ENCODE measurements at places on chromosomes 16 and 17. TPM values are rescaled to one million over a fixed set of nuclear protein-coding genes. Genes with fewer than 3 reads are reported as not detected.

DNA sequence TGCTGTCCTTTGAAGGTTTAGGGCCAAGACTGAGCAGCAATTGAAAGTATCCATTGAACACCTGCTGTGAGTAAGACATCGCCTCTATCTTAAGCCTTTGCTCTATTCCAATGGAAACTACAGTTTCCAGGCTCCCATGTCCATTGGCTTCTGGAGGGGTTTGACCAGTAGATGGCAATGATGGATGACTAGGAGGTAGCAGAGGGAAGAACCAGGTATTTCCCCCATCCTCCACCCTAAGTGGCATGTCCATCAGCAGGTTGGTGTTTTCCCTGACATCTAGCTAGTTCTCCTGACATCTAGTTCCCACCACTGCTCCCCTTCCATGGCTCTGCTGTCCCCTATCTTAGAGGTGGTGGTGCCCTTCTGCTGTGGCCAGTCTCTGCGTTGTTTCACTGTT, 58.7 kb downstream of the CENPV start:
- DNase-seq: no peak

- DNase-seq: no peak
Measured at GRCh38 chr17:68868708-68869107, 86.5 kb downstream of the ABCA8 start.

Gene C17orf50
- not detected for total RNA-seq

DNA sequence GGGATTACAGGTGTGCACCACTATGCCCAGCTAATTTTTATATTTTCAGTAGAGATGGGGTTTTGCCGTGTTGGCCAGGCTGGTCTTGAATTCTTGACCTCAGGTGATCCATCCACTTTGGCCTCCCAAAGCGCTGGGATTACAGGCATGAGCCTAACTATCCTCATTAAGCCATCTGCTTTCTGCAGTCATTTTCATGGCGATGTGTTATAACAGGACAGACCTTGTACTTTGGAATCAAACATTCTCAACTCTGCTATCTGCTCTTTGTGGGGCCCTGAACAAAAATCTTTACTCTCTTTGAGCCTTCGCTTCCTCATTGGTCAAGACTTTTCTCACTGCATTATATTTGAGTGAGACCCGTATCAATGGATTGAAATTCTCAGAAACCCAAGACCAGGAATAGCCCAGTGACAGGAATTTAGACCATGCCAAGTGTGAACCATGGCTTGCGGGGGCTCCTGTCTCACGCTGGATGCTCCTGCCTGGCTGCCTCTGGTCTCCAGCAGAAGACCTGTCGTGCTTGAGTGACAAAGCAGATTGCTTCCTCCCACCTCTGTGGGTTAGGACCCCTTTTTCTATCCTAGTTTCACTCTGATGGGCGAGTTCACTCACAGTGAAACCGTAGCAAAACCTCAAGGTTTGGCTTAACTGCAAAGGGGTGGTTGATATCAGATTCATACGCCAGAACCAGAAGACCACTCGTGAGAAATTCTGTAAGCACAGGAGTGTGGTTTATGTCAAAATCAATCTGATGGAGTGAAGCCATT, 519.1 kb downstream of the MAF start:
- no peak for DNase-seq

DNA sequence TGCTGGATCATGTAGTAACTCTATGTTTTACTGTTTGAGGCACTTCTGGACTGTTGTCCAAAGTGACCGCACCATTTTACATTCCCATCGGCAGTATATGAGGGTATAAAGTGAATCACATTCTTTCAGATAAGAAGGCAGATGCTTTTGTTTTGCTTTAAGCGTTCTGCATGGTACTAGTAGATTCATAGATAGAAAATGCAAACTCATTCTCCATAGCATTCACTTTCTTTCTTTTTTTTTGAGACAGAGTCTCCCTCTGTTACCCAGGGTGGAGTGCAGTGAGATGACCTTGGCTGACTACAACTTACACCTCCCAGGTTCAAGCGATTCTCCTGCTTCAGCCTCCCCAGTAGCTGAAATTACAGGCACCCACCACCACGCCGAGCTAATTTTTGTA, 40.4 kb downstream of the TANGO6 start:
- DNase-seq: no peak

DNA sequence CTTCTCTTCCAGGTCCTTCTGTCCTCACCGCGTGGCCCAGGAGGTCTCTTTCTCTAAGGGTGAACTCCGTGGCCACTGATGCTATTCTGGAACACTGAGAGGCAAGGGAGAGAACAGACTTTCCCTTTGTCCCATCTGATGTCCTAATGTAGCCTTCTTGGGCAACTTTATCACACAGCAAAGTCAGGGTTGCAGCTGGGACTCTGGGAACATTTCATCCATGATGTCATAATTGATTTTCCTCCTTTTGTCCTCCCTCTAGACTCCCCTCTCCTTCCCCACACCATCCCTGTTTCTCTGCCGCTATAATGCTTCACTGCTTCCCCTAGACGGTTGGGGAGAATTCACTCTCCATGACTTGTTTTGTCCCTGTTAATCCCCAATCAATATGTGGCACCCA, 201.0 kb downstream of the SHISA9 start:
- DNase-seq: no peak

GRCh38 chr16:23836404-23837311, 875 bp downstream of the PRKCB start:
- peak; percentile 84 for DNase-seq

GRCh38 chr16:52366983-52367382, 180.0 kb downstream of the TOX3 start:
- no peak for DNase-seq

Gene KCNJ12
- not detected for total RNA-seq

DNA sequence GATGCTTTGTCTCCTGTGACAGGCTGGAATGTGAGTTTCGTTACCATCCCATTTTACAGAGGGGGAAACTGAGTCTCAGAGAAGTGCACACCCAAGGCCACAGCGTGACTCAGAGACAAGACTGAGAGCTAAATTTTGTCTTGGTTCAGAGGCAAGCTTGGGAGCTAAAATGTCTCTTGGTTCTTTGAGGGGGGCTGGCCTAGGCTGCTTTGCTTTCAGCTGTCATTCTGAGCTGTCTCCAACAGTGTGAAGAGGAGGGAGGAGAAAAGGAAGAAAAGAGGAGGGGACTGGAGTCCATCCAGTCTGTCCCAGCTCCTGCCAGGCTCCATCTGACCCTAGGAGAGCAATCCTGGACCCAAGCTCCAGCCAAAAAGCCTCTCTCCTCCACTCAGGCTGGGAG, at the start of gene CLEC19A:
CLEC19A (plus strand) TSS at position 301 of the 400 bp plus-strand sequence. CDS start 121 bp downstream, outside the sequence.
- DNase-seq: no peak

DNA sequence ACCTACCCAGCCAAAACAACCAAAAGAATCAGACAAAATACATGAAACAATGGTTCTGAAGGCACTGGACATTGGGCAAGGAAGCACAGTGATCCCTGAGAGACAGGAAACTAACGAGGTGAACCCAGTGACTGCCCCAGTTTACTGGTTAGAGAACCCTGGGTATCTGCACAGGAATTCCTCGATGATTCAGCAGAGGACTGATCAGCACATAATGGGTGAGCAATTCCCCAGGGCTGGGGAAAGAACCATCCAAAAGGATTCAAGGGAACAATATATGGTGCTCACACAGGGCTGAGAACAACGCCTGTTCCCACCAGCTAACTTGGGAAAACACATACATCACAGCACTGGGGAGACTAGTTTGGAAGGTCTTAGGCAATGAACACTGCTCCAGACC, 167.2 kb downstream of the PARN start:
- DNase-seq: no peak

- no peak for DNase-seq
Measured at GRCh38 chr16:11409398-11409797, 64.1 kb downstream of the RMI2 start.

Gene UBN1
- total RNA-seq: 36.5 TPM

GRCh38 chr17:38600416-38600815, 5.3 kb downstream of the SRCIN1 start:
- no peak for DNase-seq

Gene HCRT
- total RNA-seq: not detected

DNA sequence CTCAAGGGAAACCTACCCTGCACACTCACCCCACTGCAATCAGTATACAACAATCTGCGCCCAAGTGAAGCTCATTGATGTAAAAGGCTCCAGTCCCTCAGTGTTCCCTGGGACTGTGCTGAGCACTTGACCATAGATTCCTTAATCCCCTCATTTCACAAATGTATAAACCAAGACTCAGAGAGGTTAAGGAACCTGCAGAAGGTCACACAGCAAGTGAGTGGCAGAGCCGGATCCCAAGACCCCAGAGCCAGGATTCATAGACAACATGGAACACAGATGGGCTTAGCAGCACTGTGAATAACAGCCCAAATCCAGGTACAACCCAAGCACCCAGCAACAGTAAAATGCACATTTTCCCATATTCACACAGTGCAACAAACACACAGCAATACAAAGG, 225.7 kb downstream of the C16orf78 start:
- DNase-seq: no peak

Gene TSPAN10
- total RNA-seq: 0.14 TPM

Gene GRIN2A
- total RNA-seq: not detected

DNA sequence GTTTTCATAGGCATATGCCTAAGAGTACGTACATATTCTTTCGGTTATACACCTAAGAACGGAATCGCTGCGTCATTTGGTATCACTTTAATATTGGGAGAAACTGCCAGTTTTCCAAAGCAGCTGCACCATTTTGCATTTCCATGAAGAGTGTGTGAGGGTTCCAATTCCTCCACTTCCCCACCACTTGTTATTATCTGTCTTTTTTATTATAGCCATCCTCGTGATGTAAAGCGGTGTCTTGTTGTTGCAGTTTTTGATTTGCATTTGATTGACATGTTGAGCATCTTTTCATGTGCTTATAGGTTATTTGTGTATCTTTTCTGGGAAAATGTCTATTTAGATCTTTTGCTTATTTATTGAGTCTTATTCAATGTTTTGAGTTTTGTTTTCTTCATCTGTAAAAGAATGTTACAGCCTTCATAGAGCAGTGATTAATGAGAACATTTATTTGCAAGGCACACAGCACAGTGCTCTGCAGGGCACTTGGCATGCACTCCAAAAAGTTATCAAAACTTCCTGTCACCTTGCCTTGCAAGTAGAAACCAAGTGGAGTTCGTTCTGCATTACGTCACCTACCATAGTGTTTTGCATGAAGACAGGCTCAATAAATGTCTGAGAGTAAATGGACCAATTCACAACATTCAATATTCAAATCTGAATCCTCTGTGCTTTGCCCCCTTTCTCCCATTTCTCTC, 26.6 kb upstream of the ST6GALNAC1 start:
- peak; percentile 69 for DNase-seq

Gene SLC25A11
- total RNA-seq: 104 TPM

DNA sequence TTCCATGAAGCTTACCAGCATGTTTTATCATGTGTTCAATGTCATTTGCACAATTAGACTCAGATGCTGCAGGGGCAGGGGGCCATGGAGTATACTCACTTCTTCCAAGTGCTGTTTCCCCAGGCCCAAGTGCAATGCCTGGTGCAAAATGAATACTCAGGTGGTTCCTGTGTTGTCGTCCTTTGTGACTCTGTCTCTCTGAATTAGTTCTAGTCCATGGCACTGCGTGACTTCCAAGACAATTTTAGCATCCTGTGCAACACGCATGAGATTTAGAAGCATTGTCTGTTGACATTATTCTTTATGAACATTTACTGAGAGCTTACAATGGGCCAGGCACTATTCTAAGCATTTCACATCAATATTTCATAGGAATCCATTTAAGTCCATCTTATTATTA, 769.7 kb upstream of the RBFOX1 start:
- no peak for DNase-seq

Gene CDH15
- total RNA-seq: not detected

DNA sequence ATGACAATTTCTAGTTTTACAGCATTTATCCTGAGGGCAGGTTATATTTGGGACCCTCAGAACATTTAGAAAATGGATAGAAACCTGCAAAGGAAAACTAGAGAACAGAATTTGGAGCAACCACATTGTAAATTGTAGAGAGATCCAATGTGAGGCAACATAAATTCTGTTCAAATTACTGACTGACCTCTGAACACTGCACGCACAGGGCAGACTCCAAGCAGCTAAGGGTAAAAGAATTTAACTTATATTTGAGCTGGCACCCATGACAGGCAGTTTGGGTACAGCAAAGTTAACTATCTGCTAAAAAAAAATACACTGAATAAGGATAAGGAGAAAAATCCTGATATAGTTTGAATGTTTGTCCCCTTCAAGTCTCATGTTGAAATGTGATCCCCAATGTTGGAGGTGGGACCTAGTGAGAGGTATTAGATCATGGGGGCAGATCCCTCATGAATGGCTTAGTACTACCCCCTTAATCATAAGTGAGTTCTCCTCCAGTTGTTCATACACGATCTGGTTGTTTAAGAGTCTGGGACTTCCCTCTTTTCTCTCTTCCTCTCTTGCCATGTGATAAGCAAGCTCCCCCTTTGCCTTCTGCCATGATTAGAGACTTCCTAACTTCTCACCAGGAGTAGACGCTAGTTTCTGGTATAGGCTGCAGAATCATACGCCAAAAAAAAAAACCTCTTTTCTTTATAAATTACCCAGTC, 75.7 kb downstream of the FBXL20 start:
- DNase-seq: no peak

DNA sequence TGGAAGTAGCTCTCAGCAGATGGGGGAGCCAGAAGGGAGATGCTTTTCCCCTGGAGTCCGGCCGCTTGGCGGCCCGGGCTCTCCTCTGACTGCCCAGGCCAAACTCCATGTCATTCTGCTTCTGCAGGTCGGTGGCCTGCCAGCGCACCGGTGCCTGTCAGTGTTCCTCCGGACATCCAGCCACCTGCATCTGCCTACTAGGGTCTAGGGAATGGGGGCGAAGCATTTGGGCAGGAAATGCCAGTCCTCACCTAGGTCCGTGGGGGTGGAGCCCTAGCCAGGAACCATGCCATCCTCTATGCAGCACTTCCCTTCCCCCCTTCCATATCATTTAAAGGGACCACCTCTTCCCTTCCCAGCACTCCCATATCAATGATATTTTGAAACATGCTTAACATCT, 34.2 kb downstream of the GJC1 start:
- no peak for DNase-seq

DNA sequence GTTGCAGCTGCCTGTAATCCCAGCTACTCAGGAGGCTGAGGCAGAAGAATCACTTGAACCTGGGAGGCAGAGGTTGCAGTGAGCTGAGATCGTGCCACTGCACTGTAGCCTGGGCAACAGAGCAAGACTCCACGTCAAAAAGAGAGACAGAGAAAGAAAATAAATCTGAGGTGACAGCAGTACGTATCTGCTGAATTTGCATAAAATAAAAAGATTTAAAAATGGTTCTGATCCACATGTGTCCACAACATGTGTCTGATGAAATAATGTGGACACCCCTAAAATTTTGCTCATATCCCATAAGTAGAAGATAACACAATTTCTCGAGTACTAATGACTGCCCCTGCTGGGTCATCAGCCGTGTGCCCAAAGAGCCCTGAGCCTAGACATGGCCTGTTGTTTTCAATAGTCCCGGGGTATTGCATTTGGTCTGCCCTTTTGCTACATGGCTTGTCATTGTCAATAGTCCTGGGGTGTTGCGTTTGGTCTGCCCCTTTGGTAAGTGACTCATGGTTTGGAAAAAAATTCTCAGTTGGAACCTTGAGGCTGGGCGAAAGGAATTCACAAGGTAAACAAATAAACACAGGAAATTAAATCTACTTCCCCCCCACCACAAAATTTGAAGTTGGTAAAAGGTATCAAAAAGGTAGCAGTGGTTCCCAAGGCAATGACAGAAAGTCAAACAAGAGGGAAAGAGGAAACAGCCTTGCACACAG, 434.6 kb upstream of the MAF start:
- no peak for DNase-seq

Gene KRT36
- not detected for total RNA-seq

Gene DNAH3
- not detected for total RNA-seq

Gene TSPOAP1
- total RNA-seq: 23.6 TPM

Gene ACSM5
- total RNA-seq: not detected

Measured in activated CD4-positive, alpha-beta T cell treated with anti-CD3 and anti-CD28 coated beads, Interleukin-2, amount 10 ng/mL, durations not matched to agents 24 days and 14 days (primary cell).